ENCODE measurements at places on chromosomes 1 and 21.

DNA sequence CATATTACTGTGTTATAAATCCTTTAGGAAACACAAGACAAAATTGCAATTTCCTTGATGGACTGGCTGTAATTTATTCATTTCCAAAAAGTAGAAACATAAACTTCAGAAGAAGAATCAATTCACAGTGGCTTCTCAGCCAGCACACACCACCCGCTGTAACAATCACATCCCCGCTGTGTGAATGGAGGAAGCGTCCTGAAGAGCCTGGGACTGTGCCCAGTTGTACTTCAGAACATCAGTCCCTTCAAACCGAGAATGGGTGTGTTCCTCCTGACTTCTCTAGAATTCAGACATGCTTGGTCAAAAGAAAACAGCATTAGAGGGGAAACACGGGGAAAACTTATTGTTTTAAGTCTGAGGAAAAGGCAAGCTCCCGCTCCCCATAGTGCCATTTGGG, 28.8 kb upstream of the CD84 start:
- DNase-seq, result no peak

GRCh38 chr1:238329671-238330070, 438.9 kb upstream of the ZP4 start:
- no peak for DNase-seq

GRCh38 chr1:84830136-84830535, 62.9 kb downstream of the LPAR3 start:
- no peak for DNase-seq

DNA sequence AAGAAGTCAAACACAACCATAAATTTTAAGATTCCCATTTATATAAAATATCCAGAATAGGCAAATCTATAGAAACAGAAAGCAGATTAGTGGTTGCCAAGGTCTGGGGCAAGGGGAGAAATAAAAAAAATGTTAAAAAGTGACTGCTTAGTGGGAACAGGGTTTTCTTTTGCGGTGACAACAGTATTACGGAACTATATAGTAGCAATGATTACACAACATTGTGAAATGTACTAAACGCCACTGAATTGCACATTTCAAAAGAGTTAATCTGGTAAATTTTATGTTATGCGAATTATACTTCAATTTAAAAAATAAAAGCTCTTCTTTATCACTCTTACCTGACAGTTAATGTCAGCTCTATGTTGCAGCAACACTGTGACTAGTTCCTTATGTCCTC, 105.2 kb downstream of the ACBD6 start:
- no peak for DNase-seq

GRCh38 chr1:96792220-96792619, 70.6 kb downstream of the PTBP2 start:
- no peak for DNase-seq

DNA sequence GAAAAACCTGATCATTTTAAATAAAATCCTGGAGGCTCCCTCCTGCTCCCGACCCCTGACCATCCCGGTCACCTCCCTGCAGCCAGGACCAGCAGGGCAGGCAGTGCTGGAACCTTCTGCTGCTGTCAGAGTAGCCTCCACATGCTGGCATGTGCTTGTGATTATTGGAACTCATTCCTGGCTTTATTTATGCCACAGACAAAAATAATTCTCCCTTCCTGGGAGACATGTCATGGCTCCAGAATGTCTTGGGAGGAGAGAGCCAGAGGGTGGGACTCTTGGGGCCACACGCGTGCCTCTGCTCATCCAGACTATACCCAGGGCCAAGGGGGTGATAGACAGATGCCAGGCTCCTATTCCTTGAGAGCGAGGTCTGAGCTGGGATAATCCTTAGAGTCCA, 183.6 kb upstream of the RAB4A start:
- DNase-seq, result no peak

GRCh38 chr1:236257216-236257615, 24.5 kb downstream of the ERO1B start:
- DNase-seq, result no peak

DNA sequence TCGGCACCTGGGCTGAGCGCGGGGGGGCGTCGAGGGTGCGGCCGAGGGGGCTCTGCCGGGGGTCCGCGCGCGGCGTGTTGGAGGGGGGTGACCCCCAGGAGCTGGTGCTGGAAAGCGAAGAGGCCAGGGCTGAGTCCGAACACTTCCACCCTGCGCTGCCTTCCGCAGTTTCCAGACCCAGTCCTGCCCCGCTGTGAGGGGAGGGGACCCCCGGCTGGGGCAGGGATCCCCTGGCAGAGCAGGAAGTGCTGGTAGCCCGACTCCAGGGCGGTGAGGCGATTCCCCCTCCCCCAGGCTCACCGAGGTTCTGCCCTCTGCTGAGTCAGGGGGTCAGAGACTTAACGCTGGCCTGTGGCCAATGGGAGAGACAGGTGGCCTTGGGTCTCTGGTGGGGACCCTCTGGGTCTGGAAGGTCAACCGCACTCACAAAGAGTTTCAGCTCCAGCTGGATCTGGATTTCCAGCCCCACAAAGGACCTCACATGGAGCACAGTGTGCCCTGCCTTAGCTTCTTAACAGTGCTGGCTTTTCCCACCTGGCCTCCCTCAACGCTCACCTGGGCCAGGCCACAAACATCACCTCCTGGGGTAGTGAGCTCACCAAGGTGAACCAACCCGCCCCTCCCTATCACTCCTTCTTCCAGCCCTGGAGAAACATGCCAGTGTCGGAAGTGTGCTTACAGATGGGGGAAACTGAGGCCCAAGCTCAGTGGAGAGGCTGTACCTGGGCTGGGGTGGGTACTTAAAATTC, 39.8 kb upstream of the SYNC start:
- DNase-seq, result no peak

- no peak for DNase-seq
Observed at GRCh38 chr1:39094685-39095084, 68.5 kb downstream of the NDUFS5 start.

All from stimulated activated CD4-positive, alpha-beta T cell treated with anti-CD3 and anti-CD28 coated beads, TNF-alpha, amount 100 ng/mL, for 48 hours (primary cell).